Ovary (tissue), 10 donors: ENCODE measurements at places on chromosomes 2 and 18. TPM values are rescaled to one million over a fixed set of nuclear protein-coding genes. Genes with fewer than 3 reads are reported as not detected.

DNA sequence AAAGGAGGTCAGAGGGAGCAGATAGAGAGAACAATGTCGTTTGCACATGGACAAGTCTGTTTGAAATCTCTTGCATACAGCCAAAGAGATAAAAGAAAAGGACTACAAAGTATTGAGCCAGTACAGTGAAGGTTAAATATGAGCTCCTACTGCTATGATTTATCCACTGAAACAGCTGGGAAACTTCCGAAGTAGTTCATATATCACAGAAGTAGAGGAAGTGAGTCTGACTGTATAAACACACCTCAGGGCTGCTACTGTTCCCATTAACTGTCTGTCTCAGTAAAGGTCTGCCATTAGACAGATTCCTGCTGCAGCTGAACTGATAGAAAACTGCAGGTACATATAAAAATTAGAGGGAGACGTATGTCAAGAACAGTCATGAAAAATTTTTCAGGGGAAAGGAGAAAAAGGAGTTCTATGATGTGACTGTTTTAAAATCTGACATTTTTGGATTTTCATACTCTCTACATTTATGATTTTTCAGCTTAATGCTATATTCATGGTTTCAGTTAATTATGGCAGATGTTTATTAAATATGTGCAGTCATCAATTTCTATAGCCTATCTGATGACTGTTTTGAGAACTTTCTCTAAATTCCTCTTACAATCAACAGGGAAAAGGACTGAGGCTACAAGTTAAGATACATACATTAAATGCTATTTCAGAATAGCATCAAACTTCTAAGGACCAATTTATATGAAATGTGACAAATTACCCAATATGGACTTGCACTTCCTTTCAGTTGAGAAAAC is 364.7 kb downstream of the ERBB4 start:
- no peak for DNase-seq

Gene PDE1A
- 11.4 TPM for total RNA-seq

- DNase-seq, result no peak
Observed at GRCh38 chr2:97957432-97958183, 38.1 kb downstream of the TMEM131 start.

DNA sequence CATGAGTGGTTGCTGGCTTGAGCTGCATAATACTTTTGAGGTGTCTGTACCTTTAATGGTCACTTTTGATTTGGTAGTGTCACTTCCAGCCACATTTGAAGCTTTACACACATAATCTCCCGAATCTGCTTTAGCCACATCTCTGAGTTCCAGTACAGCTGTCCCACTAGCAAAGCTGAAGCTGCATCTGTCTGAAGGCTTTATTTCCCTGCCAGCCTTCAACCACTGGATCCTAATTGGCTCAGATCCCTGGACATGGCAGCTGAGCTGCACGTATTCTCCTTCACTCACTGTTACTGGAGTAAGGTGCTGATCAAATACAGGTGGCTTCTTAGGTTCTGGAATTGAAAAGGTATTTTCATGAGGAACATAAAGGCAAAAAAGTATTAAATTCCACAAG is 99.7 kb downstream of the TTN start:
- no peak for DNase-seq

DNA sequence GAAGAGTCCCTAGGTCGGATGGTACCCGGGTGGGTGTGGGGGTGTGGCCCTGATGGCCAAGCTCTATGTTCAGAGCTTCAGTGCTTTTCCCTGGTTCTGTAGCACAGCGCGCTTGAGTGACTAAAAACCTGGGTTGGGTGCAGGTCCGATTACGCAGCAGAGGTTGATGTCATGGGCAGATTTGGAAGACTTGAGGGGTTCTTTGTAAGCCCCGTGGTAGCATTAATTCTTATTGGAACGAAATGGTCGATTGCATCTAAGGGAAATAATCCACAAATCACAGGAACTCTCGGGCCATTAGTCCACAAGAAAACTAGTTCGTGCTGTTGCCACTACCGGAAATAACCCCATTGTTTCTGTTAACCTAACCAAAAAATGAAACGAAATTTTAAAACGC is 9.0 kb downstream of the HOXD8 start:
- DNase-seq, result no peak

- DNase-seq, result no peak
Observed at GRCh38 chr2:169999054-169999453, 171.8 kb downstream of the UBR3 start.

GRCh38 chr2:172079838-172080640 is 5.3 kb upstream of the DLX1 start:
- no peak for DNase-seq

GRCh38 chr2:46202453-46202852 is 94.8 kb upstream of the EPAS1 start:
- no peak for DNase-seq

DNA sequence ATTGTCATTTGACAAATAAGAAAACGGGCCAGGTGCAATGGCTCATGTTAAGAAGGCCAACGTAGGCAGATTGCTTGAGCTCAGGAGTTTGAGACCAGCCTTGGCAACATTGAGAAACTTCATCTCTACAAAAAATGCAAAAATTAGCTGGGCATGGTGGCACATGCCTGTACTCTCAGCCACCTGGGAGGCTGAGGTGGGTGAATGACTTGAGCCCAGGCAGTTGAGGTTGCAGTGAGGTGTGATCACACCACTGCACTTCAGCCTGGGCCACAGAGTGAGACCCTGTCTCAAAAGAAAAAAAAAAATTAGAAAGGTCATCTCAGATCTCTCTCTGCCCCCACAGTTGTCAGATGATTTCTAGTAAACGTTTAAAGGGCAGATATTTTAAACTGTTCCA is 4.4 kb downstream of the SESTD1 start:
- no peak for DNase-seq

DNA sequence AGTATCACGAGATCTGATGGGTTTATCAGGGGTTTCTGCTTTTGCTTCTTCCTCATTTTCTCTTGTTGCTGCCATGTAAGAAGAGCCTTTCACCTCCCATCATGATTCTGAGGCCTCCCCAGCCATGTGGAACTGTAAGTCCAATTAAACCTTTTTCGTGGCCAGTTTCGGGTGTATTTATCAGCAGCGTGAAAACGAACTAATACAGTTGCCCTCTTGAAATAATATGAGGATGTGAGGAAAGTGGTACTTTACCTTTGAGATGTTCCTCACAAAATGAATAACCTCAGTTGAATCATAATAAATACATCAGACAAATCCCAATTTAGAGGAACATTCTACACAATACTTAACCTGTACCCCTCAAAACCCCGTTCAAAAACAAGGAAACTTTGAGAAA is 356.4 kb downstream of the CPS1 start:
- no peak for DNase-seq

DNA sequence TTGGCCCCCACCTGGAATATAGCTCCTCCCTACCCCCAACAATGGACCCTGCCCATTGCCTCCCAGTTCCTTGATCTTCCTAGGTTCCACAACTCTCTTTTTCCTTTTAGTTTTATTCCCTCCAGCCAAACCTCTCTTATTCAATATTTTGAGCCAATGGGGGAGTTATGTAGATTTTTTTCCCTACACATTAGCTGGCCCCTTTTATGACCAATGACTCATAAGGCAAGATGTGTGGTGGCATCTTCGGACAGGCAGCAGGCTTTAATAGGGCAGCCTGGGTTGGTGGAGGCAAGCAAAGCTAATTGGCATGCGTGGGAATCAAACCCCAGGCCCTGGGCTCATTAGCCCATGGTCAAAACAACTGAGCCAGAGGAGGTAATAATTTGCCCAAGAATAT is 9.2 kb downstream of the GRP start:
- DNase-seq, result no peak

- no peak for DNase-seq
Observed at GRCh38 chr2:159154366-159154765, 132.1 kb downstream of the WDSUB1 start.

- no peak for DNase-seq
Observed at GRCh38 chr2:36469710-36470109, 114.1 kb downstream of the CRIM1 start.

GRCh38 chr2:232492963-232493700 is 5.5 kb upstream of the ECEL1 start:
- DNase-seq, result peak; percentile 18

DNA sequence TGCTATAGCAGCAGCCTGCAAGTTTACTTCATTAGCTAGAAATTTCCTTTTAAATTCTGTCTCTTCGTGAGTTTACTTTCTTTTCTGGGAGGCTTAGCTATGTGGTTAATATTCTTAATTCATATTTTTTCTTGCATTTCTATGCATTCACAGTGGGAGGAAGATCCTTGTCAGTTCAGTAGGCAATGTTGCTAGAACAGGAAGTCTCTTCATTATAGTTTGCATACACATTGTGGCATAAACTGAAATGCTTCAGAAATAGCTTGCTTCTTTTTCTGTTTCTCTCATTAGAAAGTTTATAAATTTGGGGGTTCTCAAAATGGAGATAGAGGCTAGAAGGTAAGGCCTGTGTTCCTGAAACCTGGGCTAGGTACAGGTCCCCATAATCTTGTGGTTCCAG is 8.1 kb upstream of the ARHGAP15 start:
- DNase-seq, result no peak

- DNase-seq, result no peak
Observed at GRCh38 chr2:133787651-133788050, 219.4 kb upstream of the NCKAP5 start.

- DNase-seq, result no peak
Observed at GRCh38 chr2:16226943-16227664, 286.8 kb downstream of the MYCN start.

GRCh38 chr18:74446178-74446577 is 10.9 kb downstream of the DIPK1C start:
- DNase-seq, result no peak

GRCh38 chr2:145807554-145807953 is 1287.6 kb upstream of the ZEB2 start:
- DNase-seq, result no peak

DNA sequence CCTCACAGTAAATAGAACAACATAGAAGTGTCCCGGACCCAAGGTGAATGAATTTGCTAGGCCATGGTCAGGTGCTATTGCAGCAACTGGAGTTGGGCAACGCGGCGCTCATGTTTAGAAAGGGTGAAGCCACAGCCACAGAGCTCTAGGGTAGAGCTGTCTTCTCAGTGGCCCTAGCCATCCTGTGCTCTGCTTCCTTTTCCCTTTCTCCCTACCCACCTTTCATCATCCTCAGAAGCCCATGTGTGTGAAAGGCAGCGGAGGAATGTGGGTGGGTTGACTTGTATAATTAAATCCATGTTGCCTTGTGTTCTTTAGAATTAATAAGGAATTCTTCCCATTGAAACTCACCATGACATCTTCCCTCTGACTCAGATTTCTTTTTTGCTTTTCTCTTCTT is 336.7 kb downstream of the OSR1 start:
- DNase-seq, result no peak

Gene NIF3L1
- total RNA-seq, result 16.4 TPM

DNA sequence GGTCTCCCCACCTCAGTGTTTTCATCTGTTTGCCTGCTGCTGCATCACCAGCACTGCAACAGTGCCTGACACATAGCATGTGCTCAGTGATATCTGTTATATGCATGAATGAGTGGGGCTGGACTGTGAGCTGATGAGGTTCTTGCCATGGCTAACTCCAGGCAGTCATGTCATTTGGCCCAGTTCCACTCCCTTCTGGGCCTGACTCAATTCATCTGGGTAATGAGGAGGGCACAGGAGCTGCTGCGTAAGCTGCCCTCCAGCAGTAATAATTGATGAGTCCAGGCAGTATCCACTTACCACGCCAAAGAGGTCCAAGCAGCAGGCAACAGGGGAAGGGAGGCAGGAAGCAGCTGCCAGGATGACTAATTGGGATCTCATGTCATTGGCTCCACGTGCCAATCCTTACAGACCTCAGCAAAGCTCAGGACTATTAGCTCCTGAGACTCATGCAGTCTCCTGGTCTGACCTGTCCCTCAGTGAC is 34.1 kb upstream of the MAT2A start:
- no peak for DNase-seq

GRCh38 chr2:169573974-169574299 is 272 bp upstream of the FASTKD1 start:
- DNase-seq, result no peak

Gene TTC32
- 11.9 TPM for total RNA-seq

- peak; percentile 56 for DNase-seq
Observed at GRCh38 chr18:11980163-11980493, 1.2 kb upstream of the IMPA2 start.

DNA sequence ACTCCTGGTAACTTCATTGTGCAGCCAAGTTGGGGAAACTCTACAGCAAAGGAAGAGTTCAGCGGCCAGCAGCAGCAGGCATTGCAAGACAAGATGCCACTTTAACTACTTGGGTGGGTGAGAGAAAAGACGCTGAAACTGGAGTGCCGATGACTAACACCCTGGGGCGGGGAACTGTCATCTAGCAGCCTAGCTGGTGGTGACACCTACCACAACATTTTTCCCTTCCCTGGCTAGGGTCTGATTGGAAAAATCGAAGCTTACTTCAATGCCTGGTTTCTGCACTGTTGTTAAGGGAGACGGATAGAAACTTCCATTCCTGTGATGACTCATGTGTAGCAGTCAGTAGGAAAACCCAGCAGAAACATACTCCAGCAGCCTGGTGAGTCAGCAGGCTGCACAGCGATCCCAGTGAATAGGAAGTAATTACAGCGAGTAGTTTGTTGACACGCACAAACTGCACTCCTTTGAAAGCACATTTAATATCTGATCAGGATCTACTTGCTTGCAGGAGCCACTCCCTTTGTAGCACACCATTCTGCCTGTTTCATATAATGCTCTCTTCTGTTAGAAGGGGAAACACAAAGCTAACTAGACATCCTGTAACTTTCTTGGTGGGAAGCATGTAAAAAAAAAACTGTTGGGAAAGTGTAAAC is 62.1 kb upstream of the MAPRE2 start:
- peak; percentile 51 for DNase-seq

Gene MOGAT1
- not detected for total RNA-seq

Gene RGPD3
- total RNA-seq, result 0.60 TPM

GRCh38 chr18:69400976-69401225 is 213 bp downstream of the DOK6 start:
- no peak for DNase-seq

Gene HOXD13
- total RNA-seq, result not detected

DNA sequence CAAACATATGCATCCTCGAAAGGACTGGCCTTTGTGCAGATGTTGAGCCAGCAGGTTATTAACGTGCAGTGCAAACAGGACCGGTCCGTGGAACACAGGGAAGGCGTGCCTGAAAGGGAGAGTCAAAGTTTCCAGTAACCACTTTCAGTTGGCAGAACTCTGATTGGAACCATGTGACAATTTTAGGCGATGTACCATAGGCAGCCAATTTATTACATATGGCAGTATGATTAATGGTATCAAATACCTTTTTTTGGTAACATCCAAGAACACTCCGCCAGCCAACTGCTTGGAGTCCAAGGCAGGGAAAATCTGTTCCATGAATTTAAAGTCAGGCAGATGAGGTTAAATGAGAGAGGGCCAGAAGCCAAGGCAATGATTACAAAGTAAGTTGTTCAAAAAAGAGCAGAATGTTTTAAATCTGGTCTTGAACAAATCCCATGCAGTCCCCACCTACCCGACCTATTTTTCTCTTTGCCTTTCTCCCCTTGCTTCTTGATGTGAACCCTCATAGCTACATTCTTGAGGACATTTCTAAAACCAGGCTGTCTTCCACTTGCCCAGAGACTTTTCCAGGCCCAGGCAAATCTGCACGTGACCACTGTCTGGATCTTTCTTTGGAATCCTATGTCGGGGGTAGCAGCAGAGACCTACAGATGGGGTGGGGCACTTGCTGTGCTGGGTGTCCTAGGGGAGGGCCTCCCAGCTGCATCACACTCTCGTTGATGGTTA is 351.7 kb downstream of the HRH4 start:
- no peak for DNase-seq

Gene CHRNG
- not detected for total RNA-seq

- DNase-seq, result no peak
Observed at GRCh38 chr2:1824202-1824905, 80.0 kb upstream of the PXDN start.
